ENCODE measurements at places on chromosomes 4 and X.

DNA sequence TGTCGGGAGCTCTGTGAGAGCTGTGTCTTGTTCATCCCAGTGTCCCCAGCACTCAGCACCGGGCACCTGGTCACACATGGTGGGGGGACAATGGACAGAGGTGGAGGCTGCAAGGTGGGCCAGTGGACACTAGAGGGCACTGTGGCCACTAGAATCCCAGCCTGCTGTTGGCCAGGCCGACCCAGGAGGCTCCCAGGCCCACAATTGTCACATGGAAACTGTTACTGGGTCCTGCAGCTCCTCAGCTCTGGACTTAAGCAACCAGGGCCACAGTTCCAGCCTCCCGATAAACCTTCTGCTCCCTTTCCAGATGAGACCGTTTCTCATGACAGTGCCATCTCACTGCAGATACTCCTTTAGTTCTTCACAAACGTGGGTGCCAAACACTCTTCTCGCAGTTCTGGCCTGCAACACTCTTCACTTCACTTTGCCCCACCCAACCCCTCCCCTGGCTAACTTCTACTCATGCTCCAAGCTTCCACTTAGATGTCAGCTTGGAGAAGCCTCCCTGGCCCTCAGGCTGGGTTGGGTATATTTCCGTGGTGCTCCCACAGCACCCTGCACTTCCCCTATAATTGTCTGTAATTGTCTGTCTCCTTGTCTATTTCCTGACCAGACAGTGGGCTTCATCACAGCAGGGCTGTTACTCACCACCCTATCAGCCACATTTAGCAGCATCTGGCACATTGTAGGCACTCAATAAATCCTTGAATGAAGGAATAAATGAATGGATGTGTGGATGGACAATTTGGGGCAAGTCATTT, 3.5 kb upstream of the IQSEC2 start:
- DNase-seq = peak; percentile 55

GRCh38 chr4:145909773-145910172, 28.9 kb downstream of the ZNF827 start:
- DNase-seq = no peak

- no peak for DNase-seq
Observed at GRCh38 chr4:139795527-139796314, 130.1 kb downstream of the MGST2 start.

GRCh38 chr4:69800599-69800998, 40.2 kb upstream of the SULT1B1 start:
- no peak for DNase-seq

DNA sequence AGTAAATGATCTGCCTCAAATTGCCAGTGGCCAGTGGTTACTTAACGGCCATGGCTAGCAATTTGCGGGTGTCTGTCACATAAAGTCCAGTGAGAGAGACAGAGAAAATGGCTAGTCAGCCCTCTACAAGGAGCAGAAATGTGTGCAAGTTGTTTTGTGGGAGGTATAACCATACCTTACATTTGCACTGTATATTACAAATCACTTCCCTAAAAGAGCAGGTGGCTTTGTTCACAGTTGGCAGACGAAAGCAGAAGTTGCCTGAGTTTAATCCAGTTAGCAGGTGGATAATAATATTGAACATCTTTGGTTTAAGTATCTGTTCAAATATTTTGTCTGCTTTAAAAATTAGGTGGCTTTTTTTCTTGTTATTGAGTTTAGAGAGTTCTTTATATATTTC, 15.6 kb downstream of the SRPX start:
- no peak for DNase-seq

DNA sequence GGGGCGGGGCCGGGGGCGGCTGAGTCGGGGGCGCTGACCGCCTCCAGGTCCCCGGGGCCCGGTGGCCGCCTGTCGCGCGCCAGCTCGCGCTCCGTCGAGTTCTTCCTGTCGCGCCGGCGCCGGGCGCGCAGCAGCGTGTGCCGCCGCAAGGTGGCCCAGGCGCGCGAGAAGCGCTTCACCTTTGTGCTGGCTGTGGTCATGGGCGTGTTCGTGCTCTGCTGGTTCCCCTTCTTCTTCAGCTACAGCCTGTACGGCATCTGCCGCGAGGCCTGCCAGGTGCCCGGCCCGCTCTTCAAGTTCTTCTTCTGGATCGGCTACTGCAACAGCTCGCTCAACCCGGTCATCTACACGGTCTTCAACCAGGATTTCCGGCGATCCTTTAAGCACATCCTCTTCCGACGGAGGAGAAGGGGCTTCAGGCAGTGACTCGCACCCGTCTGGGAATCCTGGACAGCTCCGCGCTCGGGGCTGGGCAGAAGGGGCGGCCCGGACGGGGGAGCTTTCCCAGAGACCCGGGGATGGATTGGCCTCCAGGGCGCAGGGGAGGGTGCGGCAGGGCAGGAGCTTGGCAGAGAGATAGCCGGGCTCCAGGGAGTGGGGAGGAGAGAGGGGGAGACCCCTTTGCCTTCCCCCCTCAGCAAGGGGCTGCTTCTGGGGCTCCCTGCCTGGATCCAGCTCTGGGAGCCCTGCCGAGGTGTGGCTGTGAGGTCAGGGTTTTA, 1.5 kb downstream of the ADRA2C start:
- DNase-seq = no peak

- DNase-seq = peak; percentile 15
Observed at GRCh38 chrX:119266364-119266995, 30.4 kb downstream of the PGRMC1 start.

DNA sequence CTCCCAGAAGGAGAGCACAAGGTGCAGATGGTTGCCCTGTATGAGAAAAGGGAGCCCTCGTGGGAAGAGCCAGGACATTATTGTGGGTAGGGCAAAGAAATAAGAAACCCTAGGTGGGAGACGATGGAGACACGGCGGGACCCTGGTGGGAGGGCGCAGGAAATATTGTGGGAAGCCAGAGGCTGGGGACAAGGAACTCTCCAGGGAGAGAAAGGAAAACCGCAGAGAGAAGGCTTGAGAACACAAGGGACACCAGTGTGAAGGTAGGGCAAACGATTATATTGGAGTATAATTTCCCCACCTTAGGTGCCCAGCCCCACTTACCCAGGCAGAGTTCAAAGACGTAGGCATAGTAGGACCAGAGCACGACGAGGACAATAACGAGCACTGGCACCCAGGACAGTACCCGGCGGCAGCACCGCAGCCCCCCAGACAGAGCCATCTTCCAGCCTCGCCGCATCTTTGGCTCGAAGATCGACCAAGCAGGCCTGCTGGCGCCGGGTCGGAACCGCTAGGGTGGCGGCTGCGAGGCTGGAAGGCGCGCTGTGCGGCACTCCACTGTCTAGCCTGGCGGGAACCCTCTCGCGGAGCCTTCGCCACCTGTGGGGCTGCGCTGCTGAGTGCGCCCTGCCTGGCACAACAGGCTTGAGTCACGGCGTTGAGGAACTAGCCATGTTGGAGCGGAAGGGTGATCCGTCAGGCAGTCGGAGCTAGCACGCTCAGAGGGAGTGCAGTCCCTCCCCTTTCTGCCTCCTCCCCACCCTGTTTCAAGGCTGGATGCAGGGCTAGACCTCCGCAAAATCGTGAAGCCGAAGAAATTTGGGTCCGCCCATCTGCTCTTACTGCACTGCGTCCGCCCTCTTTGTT, at the start of gene ZDHHC15:
Gene ZDHHC15, minus strand, starts transcription at position 473 of the 867 bp plus-strand sequence. Its CDS starts 13 bp downstream, at position 460.
- peak; percentile 69 for DNase-seq

DNA sequence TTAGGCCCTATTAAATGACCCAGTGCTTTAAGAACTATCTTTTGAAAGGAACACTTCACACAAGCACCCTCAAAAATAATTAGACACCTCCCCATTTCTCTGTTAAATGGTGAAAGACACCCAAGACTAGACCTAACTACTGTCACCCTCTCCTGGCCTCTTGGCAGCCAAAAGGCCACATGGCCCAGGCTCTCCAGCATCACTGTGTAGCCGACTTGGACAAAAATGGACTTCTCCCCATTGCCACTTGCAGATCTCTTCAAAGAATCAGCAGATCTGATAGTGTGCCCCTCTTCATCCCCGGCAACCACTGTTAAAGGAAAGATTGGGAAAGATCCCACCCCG, 2.0 kb downstream of the MID1IP1 start:
- DNase-seq = no peak

- DNase-seq = peak; percentile 45
Observed at GRCh38 chrX:150352581-150352980, 10.5 kb upstream of the MAMLD1 start.

DNA sequence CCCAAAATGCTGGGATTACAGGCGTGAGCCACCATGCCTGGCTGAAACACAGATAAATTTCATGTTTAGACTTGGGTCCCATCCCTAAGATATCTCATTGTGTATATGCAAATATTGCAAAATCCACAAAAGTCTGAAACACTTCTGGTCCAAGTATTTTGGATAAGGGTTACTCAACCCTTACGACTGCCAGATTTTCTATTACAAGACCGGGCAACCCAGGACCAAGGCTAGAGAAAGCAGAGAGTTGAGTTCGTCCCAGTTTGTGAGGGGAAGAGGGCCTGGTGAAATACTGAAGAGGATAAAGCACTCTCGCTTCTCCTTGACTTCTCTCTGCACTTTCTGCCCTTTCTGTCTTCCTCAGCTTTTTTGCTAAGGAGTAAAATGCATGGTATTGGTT, 34.5 kb downstream of the ZFX start:
- no peak for DNase-seq

DNA sequence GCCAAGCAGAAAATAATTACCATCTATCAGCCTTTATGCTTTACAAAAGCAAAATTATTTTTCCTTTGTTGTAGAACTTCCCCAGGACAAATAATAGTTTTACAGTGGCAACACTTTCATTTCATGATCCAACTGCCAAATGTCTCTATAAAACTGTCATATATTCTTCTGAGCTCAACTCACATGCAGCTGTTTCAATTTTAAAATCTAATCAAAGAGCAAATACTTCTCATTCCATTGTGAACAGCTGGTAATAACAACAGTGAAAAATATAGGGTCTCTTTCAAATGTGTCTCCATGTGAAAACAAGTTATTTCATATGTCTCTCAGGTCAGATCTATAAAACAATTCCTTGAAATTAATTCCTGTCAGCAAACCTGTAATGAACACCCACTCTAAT, 270.6 kb upstream of the SLC7A11 start:
- no peak for DNase-seq

DNA sequence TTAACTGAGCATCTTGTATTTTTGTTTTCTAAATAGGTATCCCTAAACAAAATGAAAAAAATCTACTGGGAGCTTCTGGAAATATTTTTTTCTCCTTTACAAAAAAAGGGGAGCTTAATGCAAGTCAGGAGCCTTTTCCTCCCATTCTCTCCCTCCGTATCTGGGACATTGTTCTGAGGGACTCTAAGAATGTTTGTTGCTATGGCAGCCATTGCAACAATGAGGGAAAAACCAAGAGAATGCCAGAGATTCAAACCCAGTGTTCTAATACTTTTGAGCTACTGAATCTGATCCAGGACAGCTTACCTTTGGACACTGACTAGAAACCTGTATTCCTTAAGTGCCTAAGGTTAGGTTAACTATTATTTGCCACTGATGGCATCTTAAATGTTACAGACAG, 485.7 kb upstream of the HS3ST1 start:
- DNase-seq = no peak

GRCh38 chr4:89026542-89026941, 30.4 kb downstream of the FAM13A start:
- DNase-seq = no peak

Data from Ammon's horn (tissue), 1 donor.